ENCODE measurements at places on chromosomes 1 and 21. TPM values are rescaled to one million over a fixed set of nuclear protein-coding genes. Genes with fewer than 3 reads are reported as not detected.

The CLDN19 gene
- not detected for total RNA-seq

The CAPN8 gene
- total RNA-seq: 5.4 TPM

The NPR1 gene
- total RNA-seq: 11.1 TPM

The PDZK1 gene
- 0.36 TPM for total RNA-seq

The CYP4A22 gene
- total RNA-seq: not detected

The PLA2G2A gene
- 9.6 TPM for total RNA-seq

The C1orf116 gene
- 1.4 TPM for total RNA-seq

The KIF17 gene
- total RNA-seq: 1.1 TPM

The SHE gene
- 5.6 TPM for total RNA-seq

The SPRR2A gene
- not detected for total RNA-seq

The IFI44L gene
- 5.3 TPM for total RNA-seq

Measured in psoas muscle (tissue), 8 donors.